Right ventricle myocardium superior (tissue), 1 donor: ENCODE measurements at places on chromosomes 7 and 10. TPM values are rescaled to one million over a fixed set of nuclear protein-coding genes. Genes with fewer than 3 reads are reported as not detected.

PIP4K2A gene
- 13.9 TPM for total RNA-seq

SLC16A12 gene
- total RNA-seq: 1.3 TPM

MYPN gene
- 92.0 TPM for total RNA-seq

ZNF736 gene
- 3.8 TPM for total RNA-seq

ACSM6 gene
- not detected for total RNA-seq

FUOM gene
- 7.4 TPM for total RNA-seq

MMP21 gene
- not detected for total RNA-seq

SDK1 gene
- 2.2 TPM for total RNA-seq

- DNase-seq: no peak
Observed at GRCh38 chr7:35695473-35695850, 527 bp upstream of the HERPUD2 start.

GRCh38 chr7:100689230-100690135 lies 4.6 kb downstream of the GIGYF1 start:
- DNase-seq: no peak

DNA sequence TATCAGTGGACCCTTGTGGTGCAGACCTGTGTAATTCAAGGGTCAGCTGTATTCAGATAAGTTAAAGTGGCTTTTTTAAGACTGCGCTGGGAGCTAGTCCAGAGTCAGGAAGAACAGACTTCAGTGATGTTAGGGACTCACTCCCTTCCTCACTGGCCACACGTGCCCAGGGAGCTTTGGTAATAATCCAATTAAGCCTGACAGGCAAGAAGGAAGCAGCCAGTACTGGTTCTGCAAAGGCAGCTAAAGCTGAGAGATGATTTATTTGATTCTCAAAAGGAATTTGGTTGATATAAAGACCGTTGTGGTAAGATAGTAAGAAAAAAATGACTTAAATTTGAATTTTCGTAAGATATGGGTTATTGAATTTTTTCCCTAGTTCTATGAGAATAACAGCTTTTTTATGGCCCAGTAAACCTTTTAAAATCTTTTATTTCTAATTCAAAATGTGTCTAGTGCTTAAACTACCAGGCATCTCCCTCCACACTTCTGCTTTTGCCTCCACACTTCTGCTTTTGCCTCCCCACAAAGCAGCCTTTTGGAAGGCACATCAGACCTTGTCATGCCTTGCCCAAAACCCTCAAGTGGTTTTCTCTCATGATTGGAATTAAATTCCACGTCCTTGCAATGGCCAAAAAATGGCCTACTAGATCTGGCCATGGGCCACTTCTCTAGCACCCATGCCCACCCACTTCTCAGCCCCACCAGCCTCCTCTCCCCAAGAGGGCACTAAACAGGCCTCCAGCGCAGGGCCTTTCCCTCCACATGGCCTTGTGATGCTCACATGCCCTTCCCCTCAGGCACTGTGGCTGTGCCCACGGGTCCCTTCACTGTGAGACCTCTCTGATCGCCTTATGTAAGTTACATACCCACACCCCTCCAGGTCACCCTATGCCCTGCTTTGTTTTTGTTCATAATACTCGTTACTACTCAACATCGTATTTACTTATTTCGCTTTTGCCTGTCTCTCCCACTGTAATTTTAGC lies 92.5 kb downstream of the POU6F2 start:
- no peak for DNase-seq

GRCh38 chr7:28168393-28169158 lies 12.0 kb downstream of the JAZF1 start:
- no peak for DNase-seq

DNA sequence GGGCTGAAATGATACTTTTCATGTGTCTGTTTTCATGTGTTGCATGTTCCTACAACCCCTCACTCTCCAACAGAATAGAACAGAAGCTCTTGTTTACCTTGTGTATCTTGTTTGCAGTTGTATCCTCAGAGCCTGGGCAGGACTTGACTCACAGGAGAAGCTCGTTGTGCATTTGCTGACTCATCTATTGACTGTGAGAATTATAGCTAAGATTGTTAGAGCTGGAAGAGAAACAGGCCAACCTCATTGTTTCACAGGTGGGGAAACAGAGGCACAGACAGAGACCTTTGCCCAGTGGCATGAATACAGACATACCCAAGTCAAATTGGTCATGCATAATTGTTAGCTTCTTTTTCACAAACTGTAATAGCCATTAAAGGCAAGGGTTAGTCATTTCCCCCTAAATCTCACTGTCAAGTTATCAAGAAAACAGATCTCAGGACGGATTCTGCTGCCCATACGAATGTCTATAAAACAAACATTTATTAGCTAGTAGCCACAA lies 4.6 kb upstream of the TSPAN15 start:
- no peak for DNase-seq

GRCh38 chr10:58320351-58321049 lies 14.3 kb upstream of the UBE2D1 start:
- DNase-seq: no peak

- no peak for DNase-seq
Observed at GRCh38 chr7:73730485-73730884, 8.1 kb downstream of the ABHD11 start.

DNA sequence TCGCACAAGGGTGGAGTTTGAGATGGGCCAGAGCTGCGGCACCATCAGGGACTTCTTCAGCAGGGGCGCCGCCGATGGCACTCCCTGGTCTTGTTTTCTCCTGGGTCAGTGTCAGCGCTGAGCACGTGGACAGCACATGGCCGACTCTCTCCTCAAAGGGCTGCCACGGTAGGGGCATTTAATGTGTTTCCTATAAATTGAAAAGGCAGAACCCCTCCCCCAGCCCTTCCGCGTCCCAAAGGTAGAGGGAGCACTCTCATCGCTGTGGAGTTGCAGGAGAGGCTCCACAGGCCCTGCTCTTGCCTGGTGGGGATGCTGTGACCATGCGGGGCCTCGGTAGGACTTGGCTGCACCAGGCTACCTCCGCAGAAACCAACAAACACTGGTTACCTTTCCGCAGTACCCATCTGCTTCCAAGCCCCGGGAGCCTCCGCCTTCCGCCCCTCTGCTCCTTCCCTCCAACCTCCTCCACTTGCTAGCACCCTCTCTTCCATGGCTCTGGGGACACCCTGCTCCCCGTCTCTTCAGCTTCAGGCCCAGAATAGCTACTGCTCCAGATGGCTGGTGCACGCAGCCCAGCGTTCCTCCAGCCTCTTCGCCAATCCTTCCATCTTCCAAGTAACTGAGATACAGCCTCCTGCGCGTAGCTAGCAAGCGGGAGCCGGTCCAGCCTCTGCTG lies 166.3 kb upstream of the ADCY1 start:
- no peak for DNase-seq

DNA sequence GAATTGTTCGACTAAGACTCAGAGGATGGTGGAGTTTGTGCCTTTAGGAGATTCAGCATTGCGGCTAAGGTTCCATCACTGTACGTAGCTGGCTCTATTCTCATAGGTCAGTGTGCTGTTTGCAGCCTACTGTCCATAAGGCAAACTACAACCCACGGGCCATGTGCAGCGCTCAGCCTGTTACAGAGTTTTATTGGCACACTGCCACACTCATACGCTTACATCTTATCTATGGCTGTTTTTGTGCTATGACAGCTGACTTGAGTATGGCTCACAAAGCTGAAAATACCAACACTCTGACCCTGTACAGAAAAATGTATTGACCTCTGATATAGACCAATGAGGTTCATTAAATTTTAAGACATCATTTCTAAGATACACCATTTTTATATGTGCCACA lies 114.5 kb downstream of the ARID5B start:
- no peak for DNase-seq

DNA sequence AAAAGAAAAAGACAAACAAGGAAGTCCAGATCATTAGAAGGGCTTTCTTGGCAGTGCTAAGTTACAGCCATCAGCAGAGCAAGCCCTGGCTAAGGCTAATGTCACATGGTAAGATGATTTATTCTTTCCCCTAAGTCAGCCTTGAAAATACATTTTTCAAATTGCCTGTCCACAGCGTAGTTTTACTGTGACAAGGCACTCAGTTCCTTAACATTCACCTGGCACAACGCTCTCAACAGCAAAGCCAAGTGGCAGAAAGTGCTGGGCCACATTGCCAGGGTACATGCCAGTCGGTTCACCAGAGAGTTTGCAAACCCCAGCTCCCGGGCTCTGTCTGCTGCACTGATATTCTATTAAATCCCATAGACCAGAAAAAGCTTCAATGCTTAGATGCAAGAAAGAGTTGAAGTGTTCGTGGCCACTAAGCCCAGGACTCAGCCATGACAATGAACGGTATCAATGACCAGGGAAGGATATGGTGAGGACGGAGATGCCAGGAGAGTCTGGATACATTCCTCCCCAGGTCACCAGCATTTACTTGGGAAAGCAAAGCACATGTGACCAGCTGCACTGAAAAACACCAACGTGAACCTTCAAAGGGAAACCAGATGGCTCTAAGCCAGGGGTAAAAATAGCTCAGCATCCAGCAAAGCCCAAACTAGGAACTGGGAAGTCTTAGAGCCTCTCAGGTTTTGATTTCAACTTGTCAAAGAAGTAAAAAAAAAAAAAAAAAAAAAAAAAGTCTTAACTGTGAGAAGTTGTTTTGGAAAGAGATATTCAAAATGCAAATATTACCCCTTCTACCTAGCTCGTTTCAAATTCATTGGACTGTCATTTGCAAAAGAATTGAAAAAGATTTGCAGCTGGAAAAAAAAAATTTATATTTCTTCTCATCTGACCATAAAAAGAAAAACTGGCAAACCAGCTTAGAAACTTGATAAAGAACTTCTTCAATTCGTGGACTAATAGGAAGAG lies 23.9 kb upstream of the MPP7 start:
- DNase-seq: peak; percentile 47
